Prostate gland (tissue), 2 donors: ENCODE measurements at places on chromosomes 16 and 17.

DNA sequence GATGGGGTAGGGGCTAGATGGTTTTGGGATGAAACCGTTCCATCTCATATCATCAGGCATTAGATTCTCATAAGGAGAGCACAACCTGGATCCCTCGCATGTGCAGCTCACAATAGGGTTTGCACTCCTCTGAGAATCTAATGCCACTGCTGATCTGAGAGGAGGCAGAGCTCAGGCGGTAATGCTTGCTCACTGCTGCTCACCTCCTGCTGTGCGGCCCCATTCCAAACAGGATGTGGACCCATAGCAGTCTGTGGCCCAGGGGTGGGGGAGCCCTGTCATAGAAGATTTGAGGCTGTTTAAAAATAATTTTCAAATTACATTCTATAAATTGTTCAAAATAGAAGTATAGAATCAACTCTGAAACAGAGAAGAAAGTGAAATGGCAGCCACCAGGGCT lies 50.8 kb downstream of the PHKB start:
- no peak for DNase-seq

DNA sequence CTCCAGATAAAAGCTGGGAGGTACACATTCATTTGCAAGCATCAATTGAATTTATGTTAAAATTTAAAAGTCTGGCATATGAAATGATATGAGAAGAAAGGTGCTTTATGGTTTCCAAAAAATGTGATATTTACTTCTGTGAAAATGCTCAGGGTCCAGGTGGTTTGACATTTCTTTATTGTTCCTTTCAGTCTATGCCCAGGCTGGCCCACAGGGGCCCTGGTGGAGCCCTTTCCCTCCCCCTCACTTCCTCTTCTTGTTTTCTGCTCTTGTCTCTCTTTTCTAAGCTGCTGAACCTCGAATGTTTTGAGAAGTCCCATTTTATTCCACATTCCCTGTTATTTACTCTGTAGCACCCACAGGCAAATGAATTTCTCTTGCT lies 127.8 kb downstream of the HS3ST3B1 start:
- DNase-seq = no peak

- no peak for DNase-seq
These were observed 14.8 kb upstream of the OSGIN1 start for GRCh38 chr16:83937922-83938885.

DNA sequence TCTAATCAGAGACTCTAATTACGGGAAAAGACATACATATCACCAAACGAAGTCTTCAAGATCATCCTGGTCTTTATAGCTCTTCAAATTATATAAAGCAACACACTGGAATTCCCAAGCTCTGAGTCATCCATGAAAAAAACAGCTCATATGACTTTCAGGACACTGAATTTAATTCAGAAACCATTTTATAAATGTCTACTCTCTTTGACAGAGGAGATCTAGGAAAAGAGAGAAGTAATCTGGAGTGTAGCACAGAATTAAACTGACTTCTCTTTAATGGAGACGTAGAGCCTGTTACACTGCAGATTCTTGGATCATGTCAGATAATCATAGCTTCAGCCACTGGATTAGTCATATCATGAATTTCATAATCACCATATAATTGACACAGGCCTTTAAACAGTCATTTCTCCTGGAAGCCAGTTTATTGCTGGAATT lies 86.8 kb upstream of the WSB1 start:
- DNase-seq = no peak

- no peak for DNase-seq
These were observed 29.4 kb upstream of the CACNG5 start for GRCh38 chr17:66805567-66805966.

DNA sequence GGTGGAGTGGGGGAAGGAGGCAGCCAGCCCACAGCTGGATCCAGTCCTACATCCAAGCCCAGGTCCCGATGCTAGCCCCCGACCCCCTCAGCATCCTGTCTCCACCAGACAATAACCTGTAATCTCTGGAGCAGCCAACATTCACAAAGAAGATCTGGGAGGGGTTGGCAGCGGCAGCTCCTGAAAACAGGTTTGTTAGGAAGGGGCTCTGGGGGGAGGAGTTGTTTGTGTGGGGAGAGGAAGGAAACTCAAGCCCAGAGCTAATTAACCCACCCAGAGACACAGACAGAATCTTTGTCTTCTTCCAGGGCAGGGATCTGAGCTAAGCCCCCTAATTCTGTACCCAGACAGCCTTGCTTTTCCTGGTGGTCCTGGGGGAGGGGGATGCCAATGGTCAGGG lies 4.6 kb upstream of the C17orf113 start:
- DNase-seq = no peak

- no peak for DNase-seq
These were observed 47.6 kb downstream of the NLRC5 start for GRCh38 chr16:57036945-57037344.

DNA sequence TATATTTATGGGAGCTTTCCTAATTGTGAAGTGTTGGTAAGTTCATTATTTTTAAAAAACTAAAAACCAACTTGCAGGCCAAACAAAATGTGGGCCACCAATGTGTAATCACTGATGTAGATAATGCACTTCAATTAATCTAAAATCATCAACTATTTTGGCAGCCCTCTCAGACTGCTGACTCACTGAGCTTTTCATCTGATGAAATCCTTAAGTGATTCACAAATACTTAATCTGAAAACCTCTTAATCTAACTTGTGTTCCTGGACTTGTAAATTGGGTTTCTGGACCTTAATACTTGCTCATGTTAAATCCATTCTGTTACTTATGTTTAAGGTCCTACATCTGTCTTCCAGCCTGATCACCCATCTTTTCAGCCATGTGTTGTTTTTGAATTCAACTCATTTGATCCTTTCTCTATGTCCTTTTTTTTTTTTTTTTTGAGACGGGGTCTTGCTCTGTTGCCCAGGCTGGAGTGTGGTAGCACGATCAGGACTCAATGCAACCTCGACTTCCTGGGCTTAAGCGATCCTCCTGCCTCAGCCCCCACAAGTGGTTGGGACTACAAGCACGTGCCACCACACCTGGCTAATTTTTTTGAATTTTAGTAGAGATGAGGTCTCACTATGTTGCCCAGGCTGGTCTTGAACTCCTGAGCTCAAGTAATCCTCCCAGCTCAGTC lies 39.0 kb downstream of the PRKCB start:
- no peak for DNase-seq

GRCh38 chr17:11981862-11982261 lies 15.4 kb downstream of the ZNF18 start:
- no peak for DNase-seq

DNA sequence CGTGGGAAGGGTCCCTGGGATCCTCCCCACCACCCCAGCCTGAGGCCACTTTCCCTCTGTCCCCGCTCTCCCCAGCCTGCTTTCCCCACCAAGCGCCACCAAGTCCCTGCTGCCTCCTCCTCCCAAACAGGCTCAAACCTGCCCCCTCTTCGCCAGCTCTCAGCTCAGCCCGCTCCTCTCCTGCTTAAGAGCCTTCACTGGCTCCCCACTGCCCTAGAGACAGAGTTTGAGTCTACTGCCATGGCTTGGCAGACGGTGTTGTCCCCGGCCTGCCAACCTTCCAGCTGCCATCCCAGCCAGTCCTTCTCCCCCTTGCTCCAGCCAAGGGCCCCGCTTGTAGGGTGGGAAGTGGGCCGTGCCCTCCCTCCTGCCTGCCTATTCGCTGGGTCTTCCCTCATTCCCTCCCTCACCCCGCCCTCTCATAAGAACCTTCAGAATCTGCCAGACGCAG lies 11.1 kb downstream of the IL4R start:
- no peak for DNase-seq

- no peak for DNase-seq
These were observed 48.3 kb upstream of the C17orf78 start for GRCh38 chr17:37327341-37328090.

- DNase-seq = no peak
These were observed 2.3 kb downstream of the IL17C start for GRCh38 chr16:88640498-88641247.

- no peak for DNase-seq
These were observed 9.5 kb downstream of the TBX21 start for GRCh38 chr17:47742319-47743181.

DNA sequence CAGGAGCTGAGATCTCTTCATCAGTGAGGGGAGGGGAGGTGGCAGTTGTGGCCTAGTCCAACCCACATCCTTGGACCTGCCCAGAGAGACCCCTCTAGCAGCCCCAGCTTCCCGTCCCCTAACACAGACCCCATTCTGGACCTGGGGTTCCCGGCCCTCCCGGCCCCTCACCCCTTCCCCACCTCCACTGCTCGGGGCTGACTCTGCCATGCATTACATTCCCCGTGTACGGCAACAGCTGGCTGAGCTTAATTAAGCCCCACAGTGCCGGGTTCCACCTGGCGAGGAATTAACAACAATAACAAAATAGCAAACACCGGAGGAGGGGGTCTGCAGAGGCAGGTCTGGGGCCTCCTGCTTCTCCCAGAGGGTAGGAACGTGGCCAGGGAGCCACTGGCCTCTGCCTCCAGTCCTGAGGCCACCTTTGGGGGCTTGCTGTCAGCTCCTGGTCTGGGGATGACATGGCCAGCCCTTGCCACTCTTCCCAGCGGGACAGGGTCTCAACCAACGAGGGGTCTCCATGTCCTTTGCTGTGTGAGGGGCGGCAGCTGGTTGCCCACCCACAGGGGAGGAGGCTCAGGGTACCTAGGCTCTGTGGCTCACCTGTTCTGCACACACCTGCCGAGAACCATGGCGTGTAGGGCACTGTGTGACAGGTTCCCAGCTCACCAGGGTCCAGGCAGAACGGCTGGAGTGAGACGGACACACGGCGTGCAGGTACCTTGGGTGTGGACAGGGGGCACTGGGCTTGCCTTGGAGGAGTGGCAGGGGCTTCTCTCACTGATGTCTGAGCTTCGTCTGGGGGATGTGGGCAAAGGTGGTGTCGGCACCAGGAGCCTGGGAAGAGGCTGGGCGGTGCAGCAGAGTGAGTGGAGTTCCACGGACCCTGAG lies 46.9 kb upstream of the CBFA2T3 start:
- DNase-seq = no peak

- no peak for DNase-seq
These were observed 15.8 kb upstream of the IGFALS start for GRCh38 chr16:1809281-1809801.

GRCh38 chr17:79835953-79836509 lies 3.2 kb downstream of the CBX4 start:
- peak; percentile 71 for DNase-seq

DNA sequence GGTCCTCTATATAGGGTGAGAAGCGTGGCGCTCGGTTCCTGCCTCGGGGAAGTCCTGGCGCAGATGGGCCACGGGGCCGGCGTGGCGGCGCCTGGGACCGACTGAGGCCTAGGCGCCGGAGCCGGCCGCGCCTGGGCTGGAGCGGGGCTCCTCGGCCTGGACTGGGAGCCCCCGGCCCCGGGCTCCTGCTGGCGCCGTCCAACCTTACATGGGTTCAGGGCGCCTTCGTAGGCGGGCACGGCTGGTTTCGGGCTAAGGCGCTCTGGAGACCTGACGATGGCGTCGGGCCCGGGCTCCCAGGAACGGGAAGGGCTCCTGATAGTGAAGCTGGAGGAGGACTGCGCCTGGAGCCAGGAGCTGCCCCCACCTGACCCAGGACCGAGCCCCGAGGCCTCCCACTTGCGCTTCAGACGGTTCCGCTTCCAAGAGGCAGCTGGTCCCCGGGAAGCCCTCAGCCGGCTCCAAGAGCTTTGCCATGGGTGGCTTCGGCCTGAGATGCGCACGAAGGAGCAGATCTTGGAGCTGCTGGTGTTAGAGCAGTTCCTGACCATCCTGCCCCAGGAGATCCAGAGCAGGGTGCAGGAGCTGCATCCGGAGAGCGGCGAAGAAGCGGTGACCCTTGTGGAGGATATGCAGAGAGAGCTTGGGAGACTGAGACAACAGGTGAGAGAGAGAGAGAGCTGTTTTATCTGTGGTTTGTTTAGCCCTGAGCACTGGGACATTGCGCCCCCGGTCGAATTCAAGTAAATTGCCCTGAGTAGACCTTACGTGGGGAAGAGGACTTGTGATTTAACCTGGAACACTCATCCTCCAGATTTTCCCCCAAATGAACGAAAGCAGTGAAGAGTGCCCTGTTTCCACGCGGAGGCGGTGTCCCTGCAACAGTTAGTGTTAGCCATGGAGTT lies 504 bp downstream of the ZNF263 start:
- DNase-seq = no peak

GRCh38 chr16:78566397-78567073 lies 467.1 kb downstream of the WWOX start:
- DNase-seq = no peak

DNA sequence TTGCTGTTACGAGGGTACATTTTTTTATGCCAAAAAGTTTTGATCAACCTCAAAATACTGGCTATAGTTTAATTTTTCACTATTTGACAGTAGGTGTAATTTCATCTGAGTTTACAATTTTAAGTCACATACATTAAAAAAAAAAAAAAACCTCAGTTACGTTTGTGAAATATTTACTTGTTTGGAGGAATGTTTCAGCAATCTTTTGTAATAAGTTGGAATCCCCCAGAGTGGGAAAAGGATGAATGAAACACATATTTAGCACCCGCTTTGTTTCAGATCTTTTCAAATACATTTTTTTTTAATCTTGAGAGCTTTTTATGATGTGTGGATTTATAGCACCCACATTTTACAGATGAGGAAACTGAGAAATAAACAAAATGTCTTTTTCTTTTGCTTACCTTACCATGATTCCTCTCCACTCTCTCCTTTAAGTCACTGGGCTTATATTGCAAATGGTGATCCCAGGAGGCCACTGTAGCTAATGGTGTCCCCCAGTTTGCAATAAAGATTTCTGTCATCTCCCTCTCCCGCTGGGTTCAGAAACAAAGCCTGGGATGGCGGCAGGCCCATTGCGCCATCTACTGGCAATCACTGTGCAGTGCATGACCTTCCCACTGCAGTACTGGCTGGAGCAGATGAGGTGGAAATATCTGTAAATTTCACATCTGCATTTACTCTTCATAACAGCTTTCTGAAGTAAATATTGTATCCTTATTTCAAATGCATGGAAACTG lies 27.7 kb downstream of the TBC1D3B start:
- DNase-seq = peak; percentile 61

DNA sequence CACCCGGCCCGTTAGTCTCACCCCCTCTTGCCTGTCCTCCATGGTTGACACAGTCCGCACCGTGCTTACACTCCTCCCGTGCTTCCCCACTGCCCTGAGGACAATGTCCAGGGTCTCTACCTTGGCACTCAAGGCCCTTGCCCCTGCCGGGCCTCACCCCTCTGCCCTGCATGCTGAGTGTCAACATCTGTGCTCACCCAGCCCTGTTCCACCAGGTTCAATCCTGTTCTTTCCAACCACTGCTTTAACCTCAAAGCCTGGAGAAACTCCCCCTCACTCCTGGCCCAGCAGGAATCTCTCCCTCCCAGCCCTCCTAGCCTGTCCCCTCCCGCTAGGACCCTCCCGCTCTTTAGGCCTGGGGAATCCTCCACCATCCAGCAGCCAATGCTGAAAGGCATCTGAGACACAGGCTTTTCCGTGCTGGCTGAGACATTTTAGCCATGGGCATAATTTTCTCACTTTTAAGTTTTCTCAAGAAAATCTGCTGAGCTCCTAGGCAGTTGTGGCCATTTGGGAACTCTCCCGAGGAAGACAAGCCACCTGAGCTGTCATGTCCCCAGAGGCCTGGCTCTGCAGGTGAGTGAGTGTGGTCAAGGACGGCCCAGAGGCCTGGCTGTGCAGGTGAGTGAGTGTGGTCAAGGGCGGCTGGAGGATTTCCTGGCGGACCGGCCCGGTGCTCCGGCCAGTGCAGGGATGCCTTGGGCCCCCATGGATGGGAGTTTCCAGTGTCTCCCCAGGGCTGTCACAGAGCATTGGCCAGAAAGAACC lies 10.8 kb upstream of the P2RX1 start:
- no peak for DNase-seq
